ENCODE measurements at places on chromosomes 6 and 20. TPM values are rescaled to one million over a fixed set of nuclear protein-coding genes. Genes with fewer than 3 reads are reported as not detected.

DNA sequence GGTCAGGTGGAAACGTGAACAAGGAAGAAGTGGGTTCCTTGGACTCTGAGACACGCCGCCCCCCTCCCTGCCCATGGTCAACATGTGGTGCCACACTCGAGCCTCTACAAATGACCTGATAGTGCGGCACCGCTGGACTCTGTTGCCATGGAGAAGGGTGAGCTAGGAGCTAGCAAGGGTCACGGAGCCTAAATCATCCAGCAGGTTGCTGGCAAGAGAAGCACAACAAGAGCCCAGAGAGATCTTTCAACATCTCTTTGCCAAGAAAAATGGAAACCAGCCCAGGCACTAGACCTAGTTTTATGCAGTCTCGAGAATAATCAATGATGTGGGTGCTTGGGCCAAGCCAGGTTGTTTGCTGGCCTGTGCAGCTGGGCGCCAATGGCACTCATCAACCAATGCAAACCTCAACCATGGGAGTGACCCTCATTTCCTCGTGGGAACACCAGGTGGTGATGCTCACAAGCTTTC is 69.5 kb downstream of the NOL4L start:
- DNase-seq = no peak

DNA sequence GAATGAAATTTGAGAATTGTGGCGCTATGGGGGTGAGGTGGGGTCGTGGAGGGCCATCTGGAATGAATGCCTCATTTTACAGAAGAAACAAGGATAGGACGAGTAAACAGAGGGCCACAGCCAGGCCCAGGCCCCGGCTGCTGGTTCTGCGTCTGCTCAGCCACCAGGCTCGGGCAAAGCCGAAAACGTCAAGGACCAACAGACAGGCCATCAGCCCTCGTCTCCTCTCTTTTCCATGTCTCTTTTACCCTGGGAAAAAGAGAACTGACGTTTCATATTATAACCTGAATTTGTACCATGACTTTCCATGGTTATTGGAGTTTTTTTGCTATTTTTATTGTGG is 212.4 kb upstream of the ARID1B start:
- DNase-seq = no peak

DNA sequence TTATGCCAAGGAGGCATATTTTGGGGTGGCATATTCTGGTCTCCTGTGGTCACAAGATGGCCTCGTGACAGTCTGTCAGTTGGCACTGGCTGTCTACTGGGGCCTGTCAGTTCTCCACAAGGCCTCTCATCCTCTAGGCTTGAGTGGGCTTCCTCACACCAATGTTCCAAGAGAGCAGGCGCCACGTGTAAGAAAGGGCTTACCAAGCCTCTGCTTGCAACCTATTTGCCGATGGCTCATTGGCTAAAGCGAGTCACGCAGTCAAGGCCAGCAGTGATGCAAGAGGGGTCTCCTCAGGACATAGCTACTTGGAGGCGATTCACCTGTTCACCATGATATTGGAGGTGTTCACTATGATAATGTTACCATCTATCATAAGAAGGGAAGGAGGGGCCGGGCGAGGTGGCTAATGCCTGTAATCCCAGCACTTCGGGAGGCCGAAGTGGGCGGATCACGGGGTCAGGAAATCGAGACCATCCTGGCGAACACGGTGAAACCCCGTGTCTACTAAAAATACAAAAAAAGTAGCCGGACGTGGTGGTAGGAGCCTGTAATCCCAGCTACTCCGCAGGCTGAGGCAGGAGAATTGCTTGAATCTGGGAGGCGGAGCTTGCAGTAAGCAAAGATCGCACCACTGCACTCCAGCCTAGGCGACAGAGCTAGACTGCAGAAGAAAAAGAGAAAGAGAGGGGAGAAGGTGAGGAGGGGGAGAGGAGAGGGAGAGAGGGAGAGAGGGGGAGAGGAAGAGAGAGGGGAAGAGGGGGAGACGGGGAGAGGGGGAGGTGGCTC is 35.3 kb downstream of the C6orf52 start:
- DNase-seq = no peak

DNA sequence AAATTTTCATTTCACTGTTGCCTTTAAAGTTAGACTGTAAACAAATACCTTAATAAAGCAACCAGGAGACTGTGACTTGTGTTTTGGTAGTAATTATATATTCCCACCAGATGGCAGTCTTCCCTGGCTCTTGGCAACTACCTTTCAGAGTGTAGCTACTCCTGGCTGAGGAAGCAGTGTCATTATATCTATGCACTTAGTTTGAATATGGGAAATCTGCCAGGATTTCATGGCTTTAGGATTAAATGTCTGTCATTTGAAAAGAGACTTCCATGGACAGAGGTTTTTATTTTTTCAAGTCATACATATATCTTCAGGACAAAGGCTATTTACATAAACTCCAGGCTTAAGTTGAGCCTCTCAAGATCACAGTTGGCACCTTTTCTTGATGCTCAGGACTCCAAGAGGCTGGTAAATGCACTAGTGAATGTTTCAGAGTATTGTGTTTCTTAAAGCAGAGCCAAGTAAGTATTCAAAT is 160.1 kb downstream of the C6orf58 start:
- peak; percentile 36 for DNase-seq

DNA sequence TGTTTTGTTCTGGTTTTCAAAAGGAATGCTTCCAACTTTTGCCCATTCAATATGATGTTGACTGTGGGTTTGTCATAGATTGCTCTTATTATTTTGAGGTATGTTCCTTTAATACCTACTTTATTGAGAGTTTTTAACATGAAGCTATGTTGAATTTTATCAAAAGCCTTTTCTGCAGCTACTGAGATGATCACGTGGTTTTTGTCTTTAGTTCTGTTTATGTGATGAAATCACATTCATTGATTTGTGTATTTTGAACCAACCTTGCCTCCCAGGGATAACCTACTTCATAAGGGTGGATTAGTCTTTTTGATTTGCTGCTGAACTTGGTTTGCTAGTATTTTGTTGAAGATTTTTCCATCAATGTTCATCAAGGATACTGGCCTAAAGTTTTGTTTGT is 92.7 kb upstream of the TCF21 start:
- DNase-seq = no peak

DNA sequence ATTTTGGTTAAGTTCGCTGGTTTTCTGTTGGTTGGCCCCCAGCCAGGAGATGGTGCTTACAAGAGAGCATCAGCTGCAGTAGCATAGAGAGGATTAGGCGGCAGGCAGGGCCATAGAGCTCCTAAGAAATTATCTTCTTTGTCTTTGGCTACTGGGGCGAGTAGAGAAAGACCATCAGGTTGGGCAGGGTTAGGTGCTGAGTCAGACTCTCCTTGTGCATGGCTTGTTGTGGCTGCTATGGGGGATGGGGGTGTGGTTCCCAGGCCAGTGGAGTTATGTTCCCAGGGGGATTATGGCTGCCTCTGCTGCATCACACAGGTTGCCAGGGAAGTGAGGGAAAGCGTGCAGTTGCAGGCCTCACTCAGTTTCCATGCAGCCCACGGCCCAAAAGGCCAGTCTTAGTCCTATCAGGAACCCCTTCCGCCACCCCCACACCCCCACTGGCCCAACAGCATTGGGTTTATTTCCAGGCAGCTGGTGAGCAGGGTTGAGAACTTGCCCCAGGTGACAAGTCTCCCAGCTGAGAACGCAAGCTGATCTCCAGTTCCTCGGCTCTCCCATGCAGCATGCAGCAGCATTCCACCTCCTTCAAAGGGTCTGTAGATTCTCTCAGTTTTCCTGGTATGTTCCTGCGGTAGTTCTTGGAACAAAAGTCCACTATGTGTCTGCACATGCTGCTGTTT is 243.7 kb downstream of the UTRN start:
- DNase-seq = no peak

DNA sequence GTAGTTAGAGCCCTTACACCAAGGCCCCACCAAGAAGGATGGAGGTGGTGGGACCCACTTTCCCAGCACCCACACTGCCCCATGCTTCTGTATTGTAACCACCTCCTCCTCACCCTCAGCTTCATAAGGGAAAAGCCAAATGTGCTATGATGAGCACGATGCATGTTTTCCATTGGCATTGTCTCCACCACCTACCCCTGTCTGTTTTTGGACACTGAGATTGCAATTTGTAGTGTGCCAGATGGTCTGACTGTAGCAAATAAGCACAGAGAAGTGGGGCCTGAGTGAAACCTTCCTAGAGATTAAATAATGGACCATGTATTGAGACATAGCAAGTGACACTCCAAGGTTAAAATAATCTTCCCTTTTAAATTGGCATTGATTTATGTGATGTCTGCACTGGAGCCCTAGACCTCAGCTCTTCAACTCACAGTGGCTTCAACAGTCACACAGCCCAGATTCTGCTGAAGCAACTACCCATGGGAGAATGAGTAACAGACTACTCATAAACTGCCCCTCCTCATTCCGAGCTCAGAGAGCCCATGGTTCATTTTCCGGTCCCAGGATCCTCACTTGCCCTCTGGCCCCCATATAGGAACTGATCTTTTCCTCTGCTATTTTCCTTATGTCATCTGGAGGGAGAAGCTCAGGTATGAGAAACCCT is 177.9 kb downstream of the COL9A1 start:
- peak; percentile 22 for DNase-seq

DNA sequence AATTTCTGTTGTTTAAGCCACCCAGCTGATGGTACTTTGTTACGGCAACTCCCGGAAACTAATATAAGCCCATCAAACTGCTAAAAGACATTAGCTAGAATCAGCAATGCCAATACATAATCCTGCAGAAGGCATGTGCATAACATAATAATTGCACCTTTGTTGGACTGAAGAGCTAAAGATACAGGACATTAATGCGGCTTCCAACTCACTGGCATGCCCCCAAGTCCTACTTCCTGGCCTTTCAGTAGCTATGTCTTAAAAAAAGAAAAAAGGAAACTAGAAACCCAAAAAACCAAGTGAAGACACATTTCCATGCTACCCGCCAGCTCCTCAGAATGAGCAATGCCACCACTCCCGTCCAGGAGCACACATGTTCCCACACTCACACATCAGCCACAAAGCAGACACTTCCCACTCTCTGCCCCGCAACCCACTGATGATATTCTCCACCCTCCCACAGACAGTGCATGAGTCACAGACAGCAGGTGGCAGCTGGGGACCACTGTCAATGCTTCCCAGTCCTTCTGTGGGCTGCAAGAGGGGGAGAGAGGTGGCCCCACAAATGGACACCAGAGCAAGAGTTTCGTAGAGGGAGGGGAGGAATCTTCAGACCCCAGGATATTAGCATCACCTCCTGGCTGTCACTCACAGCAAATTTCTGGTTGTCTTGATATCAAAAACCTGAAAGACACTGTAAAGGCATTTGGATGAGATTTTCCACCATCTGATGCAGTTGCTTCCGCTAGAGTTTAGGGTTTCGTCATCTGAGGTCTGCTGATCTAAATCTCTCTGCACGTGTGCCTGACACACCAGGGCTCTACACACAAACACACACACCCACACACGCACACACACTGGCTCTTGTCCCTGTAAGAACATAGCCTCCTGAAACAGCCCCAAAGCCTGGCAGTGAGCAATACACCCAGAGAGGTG is 32.8 kb downstream of the GFOD1 start:
- DNase-seq = no peak

TCP11 gene
- not detected for total RNA-seq

DNA sequence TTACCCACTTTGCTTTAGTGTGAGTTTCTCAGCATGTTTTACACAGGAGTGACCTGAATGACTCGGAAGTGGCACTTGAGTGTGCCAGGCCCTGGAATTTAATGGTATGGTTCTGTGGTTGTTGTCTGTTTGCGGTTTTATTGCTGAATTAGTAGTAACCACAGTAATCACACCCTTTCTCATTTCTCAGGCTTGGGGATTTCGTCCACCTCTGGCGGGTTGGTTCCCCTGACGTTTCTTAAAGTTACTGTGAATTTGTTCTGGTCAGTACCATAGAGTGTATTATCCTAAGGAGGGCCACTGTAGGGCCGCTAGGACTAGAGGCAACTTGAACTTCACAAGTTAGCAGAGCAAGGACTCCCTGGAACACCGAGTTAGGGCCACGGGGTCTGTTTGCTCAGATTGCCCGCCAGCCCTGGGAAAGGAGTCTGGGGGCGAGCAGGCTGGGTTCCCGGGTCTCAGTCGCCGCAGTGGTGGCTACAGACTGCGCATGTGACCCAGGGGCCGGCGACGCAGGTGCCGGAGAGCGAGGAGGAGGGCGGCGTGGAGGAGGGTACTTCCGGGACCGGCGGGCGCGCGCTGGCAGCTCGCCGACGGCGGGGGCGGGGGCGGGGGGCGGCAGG is 546 bp upstream of the KLHL32 start:
- DNase-seq = no peak

DNA sequence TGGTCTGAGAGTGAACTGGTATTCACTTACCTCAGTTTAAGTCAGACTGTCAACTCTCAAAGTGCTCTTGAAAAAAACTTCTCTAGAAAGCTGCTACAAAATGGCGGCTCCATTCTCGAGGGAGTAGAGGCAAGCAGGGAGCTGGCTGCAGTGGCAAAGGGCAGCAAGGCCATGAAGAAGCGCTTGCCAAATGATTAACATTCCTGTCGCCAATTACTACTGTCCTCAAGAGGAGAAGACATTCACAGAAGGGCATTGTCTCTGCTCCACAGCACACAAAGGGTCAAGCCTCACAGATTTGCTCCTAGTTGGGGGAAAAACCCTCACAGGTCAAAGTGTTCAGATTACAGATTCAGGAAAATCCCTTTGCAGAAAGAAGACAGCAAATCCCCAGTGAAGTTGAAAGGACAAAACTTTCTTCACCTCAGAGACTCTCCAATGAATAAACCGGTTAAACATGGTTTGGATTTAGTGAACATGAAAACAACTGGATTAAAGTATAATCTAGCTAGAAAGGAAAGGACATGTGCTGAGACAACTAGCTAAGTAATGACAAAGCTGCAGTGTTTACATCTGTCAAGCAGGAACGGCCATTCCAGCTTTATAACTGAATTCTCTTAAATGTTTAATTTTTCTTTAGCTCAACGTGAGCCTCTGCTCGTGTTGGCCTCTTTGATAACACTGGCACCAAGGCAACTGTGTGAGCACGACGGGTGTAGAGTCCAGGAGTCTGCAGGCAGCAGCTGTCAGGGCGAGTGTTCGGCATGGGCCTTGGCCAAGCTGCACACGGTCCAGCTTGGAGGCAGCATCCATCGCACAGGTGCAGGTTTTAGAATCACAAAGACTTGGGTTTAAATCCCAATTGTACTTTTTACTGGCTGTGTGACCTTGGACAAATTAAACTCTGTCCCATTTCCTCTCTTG is 37.6 kb downstream of the NR2E1 start:
- no peak for DNase-seq

CALHM4 gene
- total RNA-seq = not detected

DNA sequence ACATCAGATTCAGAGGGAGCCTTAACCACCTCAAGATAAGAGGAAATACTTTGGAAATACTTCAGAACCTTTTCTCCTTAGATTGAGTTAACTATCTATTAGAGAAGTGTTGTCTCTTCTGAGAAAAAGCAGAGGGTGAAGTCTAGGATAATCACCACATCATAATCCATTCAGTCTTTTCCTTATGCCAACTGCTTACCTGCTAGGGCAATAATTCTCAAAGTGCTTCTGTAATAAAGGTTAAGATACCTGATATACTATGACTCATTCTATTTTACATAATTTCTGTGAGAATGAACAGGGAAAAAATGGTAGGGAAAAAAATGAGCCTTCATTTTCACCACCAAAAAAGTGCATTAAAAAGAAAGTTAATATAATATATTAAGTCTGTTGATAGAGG is 70.1 kb upstream of the LOC128125822 start:
- DNase-seq = no peak
